ENCODE measurements at places on chromosomes 5 and 9. TPM values are rescaled to one million over a fixed set of nuclear protein-coding genes. Genes with fewer than 3 reads are reported as not detected.

BTNL3 gene
- total RNA-seq: not detected

RAD17 gene
- total RNA-seq: 16.0 TPM

MELK gene
- total RNA-seq: 66.3 TPM

F2RL1 gene
- 265 TPM for total RNA-seq

NDUFS4 gene
- total RNA-seq: 102 TPM

NCBP1 gene
- total RNA-seq: 25.0 TPM

FAXDC2 gene
- total RNA-seq: 0.25 TPM

KIF27 gene
- total RNA-seq: 0.95 TPM

SPIN1 gene
- 37.5 TPM for total RNA-seq

All from A549 treated with Mapracorat at 1 μM for 4 hours (cell line).